ENCODE measurements at places on chromosomes 5 and 9. TPM values are rescaled to one million over a fixed set of nuclear protein-coding genes. Genes with fewer than 3 reads are reported as not detected.

PGM5 gene
- total RNA-seq = not detected

DNA sequence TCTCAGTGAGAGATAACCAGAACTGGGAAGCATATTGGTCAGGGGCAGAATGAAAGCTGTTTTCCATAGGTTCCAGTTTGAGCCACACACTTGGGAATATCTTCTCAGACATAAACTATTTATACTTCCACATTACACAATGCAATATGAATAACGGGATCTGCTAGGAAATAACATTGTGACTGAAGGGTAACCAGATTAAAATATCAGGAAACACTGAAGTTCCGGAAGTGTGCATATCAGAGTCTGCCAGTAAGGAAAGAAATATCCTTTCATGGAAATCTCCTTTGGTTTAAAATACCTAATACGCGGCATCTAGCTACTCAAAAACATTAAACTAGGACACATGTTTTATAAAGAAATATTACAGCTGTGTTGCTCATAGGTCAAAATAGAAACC is 56.3 kb downstream of the ST8SIA4 start:
- H3K27me3 ChIP-seq = no peaks in the 10 kb centered on the region
- DNase-seq = no peak
- H3K4me3 ChIP-seq = no peak overlapping the region
- peak overlapping the region; percentile 54 for H3K27ac ChIP-seq

DNA sequence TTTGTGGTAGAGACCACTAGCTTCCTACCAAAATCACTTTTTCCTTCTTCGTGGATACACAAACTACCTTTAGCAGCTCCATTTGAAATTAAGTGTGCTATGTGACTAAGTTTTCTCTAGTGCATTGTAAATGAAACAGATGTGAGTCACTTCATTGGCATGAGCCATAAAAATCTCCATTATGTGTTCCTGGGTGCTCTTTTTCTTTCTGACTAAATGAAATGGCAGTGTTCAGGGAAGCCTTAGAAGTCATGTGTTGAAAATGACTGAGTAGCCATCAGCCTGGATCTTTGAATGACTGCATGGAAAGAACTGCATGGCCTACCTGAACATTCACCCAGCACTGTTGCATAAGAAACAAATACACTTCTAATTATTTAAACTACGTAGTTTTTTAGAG is 107.9 kb downstream of the NDUFAF2 start:
- H3K27me3 ChIP-seq = no peaks in the 10 kb centered on the region
- peaks cover 9% of the 10 kb centered on the region for H3K4me1 ChIP-seq
- DNase-seq = no peak
- no peak overlapping the region for H3K4me3 ChIP-seq

DNA sequence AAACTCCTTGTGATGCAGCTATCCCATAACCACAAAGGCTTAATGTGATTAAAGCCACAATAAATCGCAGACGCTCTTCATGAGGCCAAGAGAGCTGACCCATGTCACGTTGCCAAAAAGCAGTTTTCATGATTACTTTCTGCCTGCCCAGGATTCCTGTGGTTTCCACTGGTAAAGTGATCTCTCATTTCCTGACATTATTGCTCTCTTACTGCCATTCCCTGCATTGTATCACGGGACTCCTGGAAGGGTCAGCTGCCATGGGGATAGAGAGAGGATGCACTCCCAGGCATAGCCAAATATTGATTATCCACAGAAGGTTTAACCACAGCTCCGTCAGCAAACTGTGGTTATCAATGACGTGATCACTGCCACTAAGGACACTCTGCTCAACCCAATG is 103.8 kb upstream of the SLC1A3 start:
- H3K27ac ChIP-seq = no peak overlapping the region
- peaks cover 3% of the 10 kb centered on the region for H3K27me3 ChIP-seq
- no peaks in the 10 kb centered on the region for H3K4me1 ChIP-seq

GRCh38 chr5:150491876-150492275 is 16.1 kb upstream of the NDST1 start:
- no peak overlapping the region for H3K4me3 ChIP-seq
- H3K27me3 ChIP-seq = peaks cover 8% of the 10 kb centered on the region

ANKRD33B gene
- 31.5 TPM for total RNA-seq

All from activated T-helper 2 cell treated with anti-CD3 and anti-CD28 coated beads, Interferon-gamma antibody, Interleukin-2, Interleukin-4, amounts not matched to agents 10 μg/mL and 5 μg/mL and 100 μg/mL, durations not matched to agents 14 hours and 24 hours and 36 hours (primary cell).